ENCODE measurements at places on chromosomes 1 and 21. TPM values are rescaled to one million over a fixed set of nuclear protein-coding genes. Genes with fewer than 3 reads are reported as not detected.

The S100A7 gene
- total RNA-seq: not detected

The TMEM82 gene
- total RNA-seq: not detected

- no peaks in the 10 kb centered on the region for H3K36me3 ChIP-seq
- H3K27me3 ChIP-seq: no peaks in the 10 kb centered on the region
- peak within 1 kb of the TSS; percentile 67 for H3K27ac ChIP-seq
- H3K4me3 ChIP-seq: peak within 1 kb of the TSS; percentile 56
- peak; percentile 68 for DNase-seq
Measured at GRCh38 chr1:1349256-1350012, at the start of gene DVL1. DVL1 (minus strand) TSS chr1:1349418; CDS start chr1:1349065, 353 bp downstream.

The CYP4A22 gene
- total RNA-seq: not detected

Measured in body of pancreas (tissue), 4 donors.